MM.1S (cell line): ENCODE measurements at places on chromosomes 12 and 14.

GRCh38 chr12:112606611-112607365 lies 184.8 kb upstream of the RPH3A start:
- no peaks in the 10 kb centered on the region for H3K36me3 ChIP-seq
- no peaks in the 10 kb centered on the region for H3K4me1 ChIP-seq
- H3K27ac ChIP-seq, result no peak overlapping the region

GRCh38 chr14:53460544-53460943 lies 307.4 kb upstream of the DDHD1 start:
- H3K27ac ChIP-seq, result no peak overlapping the region
- H3K36me3 ChIP-seq, result no peaks in the 10 kb centered on the region
- DNase-seq, result no peak
- H3K4me3 ChIP-seq, result no peak overlapping the region
- H3K4me1 ChIP-seq, result no peaks in the 10 kb centered on the region

DNA sequence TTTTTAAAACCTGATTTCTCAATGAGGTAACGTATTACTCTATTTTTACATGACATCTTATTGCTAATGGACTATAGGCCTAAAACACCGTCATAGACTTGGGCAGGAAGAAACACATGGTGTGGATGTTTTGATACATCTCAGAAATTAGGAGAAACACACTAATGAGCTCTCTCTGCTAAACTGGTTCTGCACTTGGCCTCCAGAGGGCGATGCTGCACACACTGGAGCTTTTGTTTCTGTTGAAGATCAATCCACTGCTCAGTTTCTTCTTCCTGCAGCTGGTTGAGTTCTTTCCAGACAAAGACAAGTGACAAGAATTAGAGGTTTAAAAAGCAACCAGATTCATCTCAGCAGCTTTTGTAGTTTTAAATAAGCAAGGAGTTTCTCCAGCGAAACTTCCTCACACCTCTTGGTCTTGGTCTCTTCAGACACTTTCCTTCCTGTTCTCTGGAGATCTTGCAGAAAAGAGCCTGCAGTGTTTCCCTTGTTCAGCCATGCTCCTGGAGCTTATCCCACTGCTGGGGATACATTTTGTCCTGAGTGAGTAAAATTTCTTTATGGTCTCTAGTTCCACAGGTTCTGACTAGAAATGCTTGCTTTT lies 178.5 kb upstream of the OR4E1 start:
- H3K27ac ChIP-seq, result no peak overlapping the region
- no peaks in the 10 kb centered on the region for H3K27me3 ChIP-seq
- H3K4me3 ChIP-seq, result no peak overlapping the region
- no peaks in the 10 kb centered on the region for H3K36me3 ChIP-seq
- H3K4me1 ChIP-seq, result no peaks in the 10 kb centered on the region

DNA sequence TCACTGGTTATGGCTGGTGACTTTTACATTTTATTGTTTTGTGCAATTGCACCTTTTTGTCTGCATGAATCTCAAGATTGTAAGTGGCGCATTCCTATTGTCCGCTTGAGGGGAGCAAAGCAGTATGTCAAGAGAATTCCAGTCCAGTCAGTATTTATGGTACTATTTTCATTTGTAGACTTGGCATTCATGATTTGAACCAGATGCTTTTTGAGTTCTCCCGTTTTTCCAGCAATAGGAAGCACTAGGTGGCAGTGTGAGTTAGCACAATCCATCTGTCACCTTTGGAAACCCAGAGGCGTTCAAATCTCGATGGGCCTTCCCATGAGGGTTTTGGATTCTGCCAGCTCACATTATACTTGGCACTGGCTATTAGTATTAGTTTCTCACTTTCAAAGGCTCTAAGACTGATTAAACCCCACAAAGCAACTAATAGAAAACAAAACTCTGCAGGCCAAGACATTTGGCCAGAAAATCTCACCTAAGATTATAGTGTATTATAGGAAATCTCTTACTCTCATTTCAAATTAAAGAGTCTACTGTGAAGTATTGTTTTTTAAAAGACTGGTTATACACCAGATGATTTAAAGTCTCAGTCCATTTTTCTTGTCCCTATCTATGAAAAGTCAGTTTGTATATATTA lies 2.2 kb downstream of the DACT1 start:
- H3K4me3 ChIP-seq, result no peak overlapping the region
- no peaks in the 10 kb centered on the region for H3K27me3 ChIP-seq
- H3K36me3 ChIP-seq, result no peaks in the 10 kb centered on the region
- no peak for DNase-seq
- H3K27ac ChIP-seq, result no peak overlapping the region
- H3K4me1 ChIP-seq, result no peaks in the 10 kb centered on the region

GRCh38 chr12:42472376-42472775 lies 117.2 kb downstream of the PRICKLE1 start:
- no peaks in the 10 kb centered on the region for H3K36me3 ChIP-seq
- DNase-seq, result no peak
- no peaks in the 10 kb centered on the region for H3K27me3 ChIP-seq
- H3K4me3 ChIP-seq, result no peak overlapping the region

GRCh38 chr14:95679148-95679815 lies 6.9 kb upstream of the TCL1B start:
- H3K4me3 ChIP-seq, result no peak overlapping the region
- no peaks in the 10 kb centered on the region for H3K27me3 ChIP-seq
- no peak overlapping the region for H3K27ac ChIP-seq

DNA sequence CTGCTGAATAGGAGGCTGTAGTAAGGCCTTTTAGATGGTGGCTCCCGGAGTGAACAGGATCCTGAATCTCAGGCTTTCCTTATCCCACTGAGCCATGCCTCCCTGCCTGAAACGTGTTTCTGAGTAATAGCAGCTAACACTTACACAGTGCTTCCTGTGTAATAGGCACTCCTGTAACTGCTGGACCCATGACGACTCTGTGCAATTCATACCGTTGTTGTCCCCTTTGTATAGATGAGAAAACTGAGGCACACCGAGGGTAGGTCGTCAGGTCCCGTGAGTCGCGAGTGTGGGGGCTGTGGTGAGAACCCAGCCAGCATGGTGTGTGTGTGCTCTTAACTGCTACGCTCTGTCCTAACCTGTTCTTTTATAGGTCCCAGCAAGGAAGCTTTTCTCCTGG lies 193.6 kb downstream of the CACNA1C start:
- no peak overlapping the region for H3K27ac ChIP-seq
- no peak for DNase-seq
- no peaks in the 10 kb centered on the region for H3K27me3 ChIP-seq
- no peak overlapping the region for H3K4me3 ChIP-seq
- no peaks in the 10 kb centered on the region for H3K36me3 ChIP-seq

GRCh38 chr14:101817501-101818001 lies 56.0 kb downstream of the PPP2R5C start:
- H3K4me1 ChIP-seq, result peaks cover 19% of the 10 kb centered on the region
- H3K36me3 ChIP-seq, result no peaks in the 10 kb centered on the region; the same call in 1 of the 2 replicates
- H3K27me3 ChIP-seq, result no peaks in the 10 kb centered on the region

DNA sequence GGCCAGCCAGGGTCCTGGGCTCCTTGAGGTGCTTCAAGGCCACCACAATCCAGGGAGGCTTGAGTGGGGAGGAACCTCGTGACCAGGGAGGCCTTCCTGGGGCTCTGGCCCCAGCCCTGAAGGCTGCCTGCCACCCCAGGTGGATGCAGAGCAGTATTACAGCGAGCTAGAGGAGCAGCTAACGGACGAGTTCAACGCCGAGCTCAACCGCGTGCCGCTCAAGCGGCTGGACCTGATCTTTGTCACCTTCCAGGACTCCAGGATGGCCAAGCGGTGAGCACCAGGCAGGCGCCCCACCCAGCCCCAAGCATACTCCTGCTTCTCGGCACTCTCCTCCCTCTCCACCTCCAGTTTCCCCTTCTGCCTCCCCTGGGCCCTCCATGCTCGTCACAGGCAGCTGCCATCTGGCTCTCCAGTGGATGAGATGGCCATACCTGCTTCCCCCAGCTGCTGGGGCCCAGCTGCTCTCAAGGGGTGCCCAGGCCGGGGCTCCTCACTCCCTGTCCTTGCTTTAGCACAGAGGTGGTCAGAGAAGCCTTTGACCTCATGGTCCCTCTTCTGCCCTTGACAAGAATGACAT lies 30.6 kb downstream of the NGB start:
- no peak overlapping the region for H3K4me3 ChIP-seq
- no peak overlapping the region for H3K27ac ChIP-seq
- no peak for DNase-seq
- H3K4me1 ChIP-seq, result no peaks in the 10 kb centered on the region
- no peaks in the 10 kb centered on the region for H3K36me3 ChIP-seq

DNA sequence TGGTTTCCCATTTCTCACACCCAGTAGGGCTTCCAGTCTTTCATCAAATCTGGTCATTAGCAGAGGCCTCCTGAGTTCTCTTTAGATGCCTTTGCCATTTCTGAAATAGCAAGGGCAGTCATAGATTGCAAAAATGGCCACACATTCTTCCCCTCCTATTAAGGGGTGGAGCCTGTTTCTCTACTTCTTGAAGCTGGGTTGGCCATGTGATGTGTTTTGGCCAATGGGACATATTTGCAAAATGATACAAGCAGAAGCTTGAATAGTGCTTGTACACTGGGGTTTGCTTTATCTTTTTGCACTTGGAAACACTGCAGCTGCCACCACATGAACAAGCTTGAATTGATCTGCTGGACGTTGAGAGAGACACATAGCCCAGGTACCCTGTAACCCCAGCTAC lies 109.3 kb downstream of the VRK1 start:
- H3K27me3 ChIP-seq, result no peaks in the 10 kb centered on the region
- DNase-seq, result no peak
- H3K4me3 ChIP-seq, result no peak overlapping the region
- H3K4me1 ChIP-seq, result 0 out of 2 replicates have a peak, but pooled peaks cover 4% of the 10 kb centered on the region
- no peaks in the 10 kb centered on the region for H3K36me3 ChIP-seq

GRCh38 chr14:65255029-65255545 lies 152.8 kb upstream of the MAX start:
- no peaks in the 10 kb centered on the region for H3K4me1 ChIP-seq
- no peak for DNase-seq
- H3K27ac ChIP-seq, result no peak overlapping the region
- H3K27me3 ChIP-seq, result no peaks in the 10 kb centered on the region

DNA sequence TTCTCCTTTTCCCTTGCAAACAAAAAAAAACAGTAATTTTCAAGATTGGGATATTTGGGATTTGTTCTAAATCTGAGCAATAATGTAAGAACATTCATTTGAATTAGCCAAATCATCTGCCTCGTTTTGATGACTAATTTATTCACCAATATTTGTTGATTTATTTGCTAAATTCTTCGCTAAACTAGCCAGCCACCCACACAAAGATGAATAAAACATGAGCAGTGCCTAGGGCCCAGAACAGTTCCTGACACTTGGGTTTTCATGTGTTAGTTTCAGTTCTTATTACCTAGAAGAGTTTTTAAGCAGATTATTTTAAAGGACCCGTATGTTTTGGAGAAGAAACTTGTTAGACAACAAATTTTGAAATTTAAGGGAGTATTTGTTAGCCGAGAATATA lies 1.4 kb downstream of the ETNK1 start:
- DNase-seq, result peak; percentile 58
- no peaks in the 10 kb centered on the region for H3K36me3 ChIP-seq
- peak overlapping the region; percentile 96 for H3K4me3 ChIP-seq
- no peaks in the 10 kb centered on the region for H3K27me3 ChIP-seq
